Aortic smooth muscle cell (primary cell): ENCODE measurements at places on chromosomes 11 and 22. TPM values are rescaled to one million over a fixed set of nuclear protein-coding genes. Genes with fewer than 3 reads are reported as not detected.

Gene SAMM50
- total RNA-seq = 38.4 and 44.1 TPM in 2 replicates

Gene VEGFB
- total RNA-seq = 24.6 and 39.0 TPM in 2 replicates

Gene TUB
- total RNA-seq = 4.4 and 9.1 TPM in 2 replicates

Gene DENND6B
- total RNA-seq = 1.6 and 1.9 TPM in 2 replicates

Gene SEPTIN5
- total RNA-seq = 25.6 and 30.7 TPM in 2 replicates

Gene UBQLNL
- 0.12 and 0.13 TPM in 2 replicates for total RNA-seq

Gene BBOX1
- not detected in 2 replicates for total RNA-seq

Gene MFRP
- not detected in 2 replicates for total RNA-seq

Gene CTTN
- 502 and 529 TPM in 2 replicates for total RNA-seq

Gene NADSYN1
- 57.0 and 60.9 TPM in 2 replicates for total RNA-seq

Gene HSCB
- 14.0 and 17.8 TPM in 2 replicates for total RNA-seq

Gene ZNF195
- 11.1 and 13.7 TPM in 2 replicates for total RNA-seq

Gene C1QTNF5
- total RNA-seq = 22.6 and 35.6 TPM in 2 replicates

Gene KRTAP5-2
- not detected in 2 replicates for total RNA-seq

Gene CD44
- 239 and 451 TPM in 2 replicates for total RNA-seq

Gene OR52E8
- total RNA-seq = not detected in 2 replicates

Gene AGBL2
- 1.2 and 1.6 TPM in 2 replicates for total RNA-seq

Gene NPTXR
- total RNA-seq = 0.79 and 1.1 TPM in 2 replicates

Gene FBXO7
- 45.7 and 51.5 TPM in 2 replicates for total RNA-seq

Gene GGTLC3
- total RNA-seq = not detected in 2 replicates

Gene C22orf31
- total RNA-seq = not detected in 2 replicates

Gene ST3GAL4
- 22.1 and 26.6 TPM in 2 replicates for total RNA-seq

Gene MPPED2
- 0.12 and 0.13 TPM in 2 replicates for total RNA-seq

Gene ARHGAP20
- 6.5 and 9.0 TPM in 2 replicates for total RNA-seq

Gene RTN4R
- 0.12 and 0.13 TPM in 2 replicates for total RNA-seq

Gene CHADL
- 0.66 and 0.81 TPM in 2 replicates for total RNA-seq

Gene ARFGAP2
- 86.1 and 93.0 TPM in 2 replicates for total RNA-seq
